ENCODE measurements at places on chromosomes 2 and 18.

DNA sequence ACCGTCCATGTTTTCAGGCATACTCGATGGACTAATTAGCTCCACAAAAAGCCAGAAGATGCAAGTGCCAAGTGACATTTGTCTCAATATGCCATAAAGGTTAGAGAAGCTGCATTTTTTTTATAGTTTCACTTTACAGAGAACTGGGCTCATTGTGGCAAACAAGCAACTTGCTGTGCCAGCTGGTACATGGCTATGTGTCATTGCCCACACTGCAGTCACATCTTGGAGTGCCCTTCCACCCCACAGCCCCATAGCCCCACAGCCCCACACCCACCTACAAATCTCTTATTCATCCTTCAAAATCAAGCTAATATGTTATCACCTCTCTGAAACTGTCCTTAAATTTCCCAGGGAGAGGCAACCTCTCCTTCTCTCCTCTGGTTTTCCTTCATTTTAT, 451.9 kb downstream of the ARHGAP15 start:
- DNase-seq, result no peak

- DNase-seq, result no peak
Measured at GRCh38 chr18:62897153-62897552, 181.8 kb downstream of the PHLPP1 start.

DNA sequence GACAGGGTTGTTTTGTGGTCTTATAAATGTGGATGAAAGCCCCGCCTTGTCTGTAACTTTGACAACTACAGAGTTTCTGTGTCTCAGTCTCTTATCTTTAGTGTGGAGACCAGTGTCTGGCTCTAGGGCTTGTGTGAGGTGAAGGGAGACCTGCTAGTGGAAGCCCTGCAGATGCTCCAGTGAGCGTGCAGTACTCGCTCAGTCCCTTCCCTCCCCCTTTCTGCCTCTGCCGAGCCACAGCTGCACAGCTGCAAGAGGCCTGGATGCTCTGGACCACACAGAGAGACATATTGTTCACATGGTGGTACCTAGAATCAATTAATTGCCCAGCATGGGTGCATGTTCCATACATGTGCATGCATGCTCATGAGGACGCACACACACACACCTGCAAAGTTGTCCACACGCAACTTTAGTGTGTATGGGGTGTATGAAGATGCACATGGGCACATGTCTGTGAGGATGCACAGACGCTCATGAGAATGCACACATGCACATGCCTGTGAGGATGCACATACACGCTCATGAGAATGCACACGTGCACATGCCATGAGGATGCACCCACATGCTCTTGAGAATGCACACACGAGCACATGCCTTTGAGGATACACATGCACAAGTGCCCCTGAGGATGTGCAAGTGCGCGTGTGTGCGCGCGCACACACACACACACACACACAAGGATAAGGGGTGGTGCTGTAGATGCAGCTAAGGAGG, 282.1 kb upstream of the HS6ST1 start:
- DNase-seq, result no peak

DNA sequence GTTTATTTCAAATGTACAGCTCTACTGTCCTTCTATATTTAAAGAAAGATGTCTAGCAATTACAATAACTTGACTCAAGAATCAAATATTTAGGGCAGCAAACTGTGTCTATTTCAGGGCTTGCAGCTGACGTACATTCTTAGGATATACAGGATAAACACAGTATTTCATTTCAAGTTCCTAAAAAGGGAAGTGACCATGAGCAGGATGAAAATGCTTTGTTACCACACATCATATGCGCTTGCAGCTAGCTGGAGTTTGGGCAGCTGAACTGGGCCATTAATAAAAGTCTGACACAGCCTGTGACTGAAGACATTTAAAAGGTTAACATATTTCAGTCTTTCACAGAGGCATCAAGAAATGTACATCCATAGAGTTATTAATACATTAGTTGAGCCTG, 264.6 kb upstream of the TRIB2 start:
- DNase-seq, result peak; percentile 45

- no peak for DNase-seq
Measured at GRCh38 chr2:228700638-228701037, 519.2 kb upstream of the SPHKAP start.

DNA sequence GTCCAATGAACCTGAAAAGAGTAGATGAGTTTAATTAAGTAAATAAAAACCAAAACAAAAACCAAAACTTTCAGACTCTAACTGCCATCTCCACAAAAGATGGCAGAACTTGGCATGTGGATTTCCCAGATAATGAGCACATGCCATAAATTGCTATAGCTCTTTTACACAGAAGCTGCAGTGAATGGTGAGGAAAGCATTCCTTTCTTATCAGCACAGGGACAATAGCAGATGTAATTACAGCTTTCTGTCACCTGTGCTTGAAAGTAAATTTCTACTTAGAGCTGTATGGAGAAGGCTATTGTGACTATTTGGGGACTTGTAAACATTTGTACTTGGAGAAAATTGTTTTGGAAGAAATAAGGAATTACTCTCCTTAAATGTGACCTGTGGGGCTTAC, 378.4 kb downstream of the RPRM start:
- no peak for DNase-seq

- no peak for DNase-seq
Measured at GRCh38 chr2:72682061-72682460, 143.8 kb downstream of the EXOC6B start.

GRCh38 chr2:10284108-10284870, 18.4 kb upstream of the HPCAL1 start:
- DNase-seq, result no peak

DNA sequence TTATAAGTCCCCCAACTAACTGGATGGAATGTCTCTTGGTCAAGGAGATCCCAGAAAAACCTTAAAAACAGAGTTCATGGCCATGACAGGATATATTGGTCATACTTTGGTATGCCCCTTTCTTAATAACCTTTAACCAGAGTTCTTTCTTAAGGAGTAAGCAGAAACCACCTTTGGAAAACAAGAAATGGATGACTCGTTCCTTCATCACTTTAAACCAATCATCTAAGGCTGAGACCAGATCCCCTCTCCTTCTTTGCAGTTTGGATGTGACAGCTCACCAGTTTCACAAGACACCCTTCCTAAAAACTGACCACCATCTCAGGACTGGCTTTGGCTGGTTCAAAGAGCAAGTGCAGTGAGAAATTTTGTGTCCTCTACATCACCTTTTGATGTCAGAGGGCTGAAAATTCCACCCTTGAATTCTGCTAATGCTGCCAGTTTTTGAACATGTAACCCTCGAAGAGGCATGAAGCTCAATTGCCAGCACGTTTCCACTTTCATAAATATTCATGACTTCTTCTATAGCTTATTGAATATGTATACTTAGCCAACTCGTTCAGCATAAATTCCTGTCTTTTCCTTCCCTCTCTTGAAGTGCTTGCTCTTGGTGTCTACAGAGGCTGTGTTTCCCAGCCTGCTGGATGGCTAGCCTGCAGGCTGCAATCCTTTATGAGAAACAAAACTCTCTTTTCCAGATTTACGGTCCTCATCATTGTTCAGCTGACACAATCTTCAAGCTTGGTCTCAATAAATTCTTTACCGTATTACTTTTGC, 1323.5 kb upstream of the TMEFF2 start:
- no peak for DNase-seq

DNA sequence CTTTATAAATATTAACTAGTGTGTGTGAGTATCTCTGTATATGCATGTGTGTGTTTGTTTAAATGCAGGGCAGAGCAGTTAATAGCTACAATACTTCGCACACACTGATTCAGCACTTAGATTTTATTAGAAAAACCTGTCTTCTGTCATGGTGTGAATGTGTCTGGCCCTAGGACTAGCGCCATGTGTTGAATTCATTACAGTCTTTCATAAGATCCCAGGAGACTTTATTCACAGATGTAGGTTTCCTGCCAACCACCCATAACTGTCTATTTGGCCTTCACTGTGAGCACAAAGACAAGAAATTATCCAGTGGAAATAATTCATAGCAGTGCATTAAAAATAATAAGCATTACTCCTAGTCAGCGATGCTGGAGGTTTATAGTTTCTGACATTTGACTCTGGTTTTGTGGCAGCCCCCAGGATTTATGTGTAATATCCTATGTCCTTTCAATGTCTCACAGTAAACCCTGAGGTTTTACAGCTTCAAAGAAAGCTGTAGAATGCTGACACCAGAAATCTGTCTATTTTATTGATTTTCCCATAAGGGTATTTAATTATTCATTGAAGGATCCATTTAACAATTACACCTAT, 93.9 kb downstream of the ZNF804A start:
- no peak for DNase-seq

GRCh38 chr2:2714408-2714807, 383.3 kb upstream of the MYT1L start:
- DNase-seq, result no peak

GRCh38 chr18:34834897-34835296, 124.8 kb downstream of the DTNA start:
- DNase-seq, result no peak

GRCh38 chr2:216635171-216635570, 2.0 kb downstream of the IGFBP2 start:
- DNase-seq, result no peak

GRCh38 chr2:147045113-147045512, 799.7 kb upstream of the ACVR2A start:
- DNase-seq, result peak; percentile 8

- no peak for DNase-seq
Measured at GRCh38 chr2:183868707-183869106, 729.6 kb upstream of the ZNF804A start.

GRCh38 chr2:216932113-216932862, 72.4 kb upstream of the TNP1 start:
- DNase-seq, result no peak

- DNase-seq, result peak; percentile 16
Measured at GRCh38 chr2:190334479-190335224, 8.7 kb upstream of the INPP1 start.

GRCh38 chr2:20065885-20066602, 14.6 kb upstream of the LAPTM4A start:
- no peak for DNase-seq

DNA sequence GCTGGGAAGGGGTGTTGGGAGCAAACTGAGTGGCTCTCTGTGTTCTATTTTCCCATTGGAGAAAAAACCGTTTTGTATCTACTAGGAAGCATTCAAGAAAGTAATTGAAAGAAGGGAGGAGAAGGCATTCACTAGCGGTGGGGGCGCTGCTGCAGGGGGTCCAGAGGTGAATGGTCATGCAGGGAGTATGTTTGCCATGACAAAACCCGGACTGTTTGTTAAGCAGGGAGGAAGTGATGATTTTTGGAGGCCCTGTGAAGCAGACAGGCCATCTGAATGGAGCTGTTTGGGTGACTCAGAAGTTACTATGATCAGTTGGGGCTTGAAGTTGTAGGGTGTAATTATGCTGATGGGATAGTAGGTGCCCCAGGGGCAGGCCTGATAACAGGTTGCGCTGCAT, 7.0 kb downstream of the TAF4B start:
- no peak for DNase-seq

- DNase-seq, result no peak
Measured at GRCh38 chr18:9931678-9932077, 17.9 kb downstream of the VAPA start.

DNA sequence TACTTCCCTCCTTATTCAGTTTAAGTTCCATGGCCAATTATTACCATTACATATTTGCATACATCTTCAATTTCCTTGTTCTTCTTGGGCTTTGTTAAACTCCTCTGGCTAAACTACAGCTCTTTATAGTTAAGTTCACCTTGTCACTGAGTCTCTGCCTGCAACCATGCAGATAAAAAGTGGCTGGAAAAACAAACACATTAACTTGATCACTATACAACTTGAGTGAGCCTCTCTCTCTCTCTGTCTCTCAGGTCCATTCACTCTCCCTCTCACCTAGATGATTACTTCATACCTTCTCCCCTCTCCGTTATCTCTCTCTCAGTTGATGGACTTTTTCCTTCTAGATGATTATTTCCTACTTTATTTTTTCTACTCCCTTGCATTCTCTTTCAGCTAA, 30.3 kb downstream of the GCFC2 start:
- DNase-seq, result no peak

DNA sequence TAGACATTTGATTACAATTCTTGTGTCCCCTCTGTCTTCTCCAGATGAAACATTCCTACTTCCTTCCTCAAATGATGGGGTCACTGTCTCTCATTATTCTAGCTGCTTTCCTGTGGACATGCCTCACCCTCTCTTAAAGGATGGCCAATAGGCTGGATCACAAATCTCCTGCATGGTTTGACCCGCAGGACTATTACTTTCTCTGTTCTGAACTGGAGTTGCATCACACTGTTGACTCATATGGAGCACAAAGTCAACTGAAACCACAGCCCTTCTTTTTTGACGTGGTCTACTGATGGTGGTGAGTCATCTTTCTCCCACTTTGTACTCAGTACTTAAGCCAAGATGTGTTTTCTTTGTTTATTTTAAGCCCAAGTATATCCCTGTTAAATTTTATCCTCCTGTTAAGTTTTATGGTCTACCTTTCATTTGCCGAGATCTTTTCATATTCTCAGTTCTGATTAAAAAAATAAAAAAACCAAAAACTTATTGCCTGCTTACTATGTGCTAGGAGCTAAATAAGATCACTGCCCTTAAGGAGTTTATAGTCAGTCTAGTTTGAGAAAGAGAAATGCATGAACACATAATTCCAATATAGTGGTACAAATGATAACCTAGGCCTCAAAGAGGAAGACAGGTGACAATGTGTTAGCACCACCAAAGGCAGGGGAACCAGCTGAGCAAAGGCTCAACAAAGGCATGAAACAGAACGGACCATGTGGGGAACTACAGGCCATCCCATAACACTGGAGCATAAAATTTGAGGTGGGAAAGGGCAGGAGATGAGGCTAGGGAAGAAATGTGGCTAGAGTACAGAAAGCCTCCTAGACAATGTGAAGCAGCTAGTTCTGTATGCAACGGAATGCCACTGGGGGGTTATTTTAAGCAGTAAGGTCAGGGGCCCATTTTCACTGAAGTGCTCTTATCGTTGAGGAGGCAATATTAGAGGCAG, 67.6 kb upstream of the ZFP36L2 start:
- peak; percentile 67 for DNase-seq

DNA sequence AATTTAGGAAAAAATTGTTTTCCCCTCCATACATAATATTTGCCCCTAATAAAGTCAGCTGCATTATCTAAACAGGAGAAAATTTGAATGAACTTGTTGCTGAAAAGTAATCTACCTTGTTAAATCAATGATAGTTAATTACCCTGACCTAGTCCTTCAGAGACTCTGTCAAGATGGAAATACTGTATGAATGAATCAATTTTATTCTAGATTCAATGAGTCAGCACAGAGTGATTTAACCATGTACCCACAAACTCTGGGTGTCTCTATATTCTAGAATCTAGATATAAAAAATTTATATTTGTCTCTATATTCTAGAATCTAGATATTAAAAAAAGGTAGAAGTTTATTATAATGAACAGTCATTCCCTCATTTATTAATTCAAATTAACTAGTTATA, 36.2 kb downstream of the NDUFAF7 start:
- DNase-seq, result no peak

GRCh38 chr2:2773692-2774091, 442.6 kb upstream of the MYT1L start:
- DNase-seq, result no peak

All from K562 (cell line).